ENCODE measurements at places on chromosomes 3 and 15.

DNA sequence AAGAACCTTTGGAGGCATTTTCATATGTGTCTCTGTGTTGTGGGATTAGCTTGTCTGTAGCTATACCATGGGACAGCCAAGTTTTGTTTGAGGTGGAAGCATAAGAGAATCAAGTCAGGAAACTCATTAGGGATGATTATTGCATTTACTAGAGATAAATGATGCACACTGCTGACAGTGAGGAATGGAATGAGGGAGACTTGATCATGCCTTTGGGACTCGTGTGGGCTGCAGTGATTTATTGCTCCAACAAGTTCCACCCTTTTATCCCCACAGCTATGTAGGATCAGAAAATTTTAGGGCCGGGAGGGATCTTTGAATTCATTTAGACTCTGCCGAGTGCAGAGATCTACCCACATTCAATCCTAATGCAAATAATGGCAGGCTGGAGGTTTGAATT lies 16.3 kb downstream of the ZNF385D start:
- DNase-seq: no peak

GRCh38 chr3:128409624-128410581 lies 56.8 kb downstream of the DNAJB8 start:
- DNase-seq: no peak

DNA sequence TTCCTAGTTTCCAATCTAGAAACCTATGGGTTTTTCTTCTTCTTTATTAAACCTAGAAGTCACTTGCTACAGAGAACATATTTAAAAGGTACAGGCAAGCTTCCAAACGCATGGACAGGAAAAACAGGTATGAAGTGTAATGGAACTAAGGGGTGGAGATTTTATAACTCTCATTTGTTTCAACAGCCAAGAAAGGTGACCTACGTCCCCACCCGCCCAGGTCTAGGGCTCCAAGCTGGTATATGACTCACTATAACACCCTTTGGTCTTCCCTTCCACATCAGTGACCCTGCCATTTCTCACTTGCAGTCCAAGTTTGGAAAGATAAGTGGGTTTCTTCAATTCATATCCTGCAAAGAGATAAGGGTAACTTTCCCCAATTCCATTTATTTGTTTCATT lies 6.0 kb upstream of the LIPH start:
- no peak for DNase-seq

DNA sequence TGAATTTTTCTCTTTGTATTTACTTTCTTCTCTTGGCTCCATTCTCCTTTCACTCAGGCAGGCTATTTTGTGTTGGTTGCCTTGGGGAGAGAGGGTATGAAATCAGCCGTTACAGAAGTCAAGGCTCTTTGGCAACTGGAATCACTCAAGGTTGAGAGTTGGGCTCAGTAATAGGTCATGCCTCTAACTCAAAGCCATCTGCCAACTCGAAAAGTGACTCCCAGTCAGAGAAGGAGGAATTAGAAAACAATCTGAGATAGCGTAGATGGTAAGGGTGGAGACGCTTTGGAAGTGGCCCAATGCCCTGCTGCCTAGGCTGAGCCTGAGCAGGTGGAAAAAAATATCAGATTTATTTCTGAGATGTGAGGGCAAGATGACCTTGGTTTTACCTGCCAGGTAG lies 205.7 kb upstream of the ST8SIA2 start:
- DNase-seq: no peak

DNA sequence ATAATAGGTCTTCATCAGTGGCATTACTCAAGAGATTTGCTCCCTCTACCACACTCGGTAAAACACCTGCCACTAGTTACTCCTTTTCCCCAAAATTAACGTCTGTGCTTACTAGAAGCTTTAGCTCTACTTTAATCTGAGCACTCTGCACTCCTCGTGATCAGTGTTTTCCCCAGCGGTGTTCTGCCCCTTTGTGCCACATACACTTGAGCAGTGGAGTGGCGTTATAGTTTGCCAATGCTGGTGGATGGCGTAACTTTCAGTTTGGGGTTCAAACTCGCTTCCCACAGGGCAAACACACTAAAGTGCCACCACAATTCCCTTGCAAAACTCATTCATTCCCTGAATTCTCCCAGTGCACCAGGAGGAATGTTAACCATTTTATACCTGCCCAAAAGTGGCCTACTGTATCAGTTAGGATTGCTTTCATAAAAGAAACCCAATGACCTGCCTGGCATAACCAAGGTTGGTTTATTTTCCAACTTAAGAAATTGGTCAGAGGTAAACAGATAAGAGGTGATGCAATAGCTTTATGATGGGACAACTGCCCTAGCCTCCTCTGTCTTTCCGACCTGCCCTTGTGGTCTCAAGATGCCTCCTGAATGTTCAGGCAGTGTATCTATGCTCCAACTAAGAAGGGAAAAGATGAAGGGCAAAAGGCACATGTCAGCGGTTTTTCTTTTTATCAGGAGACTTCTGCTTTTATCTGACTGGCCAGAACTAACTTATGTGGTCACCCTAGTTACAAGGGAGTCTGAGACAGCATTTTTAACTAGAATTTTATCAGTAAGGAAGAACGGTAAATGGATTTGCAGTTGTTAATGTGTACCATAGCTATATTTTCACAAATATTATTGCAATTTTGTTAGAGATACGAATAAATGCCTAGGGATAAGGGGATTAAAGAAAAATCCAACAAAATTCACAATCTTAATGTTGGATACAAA lies 83.9 kb downstream of the FSIP1 start:
- no peak for DNase-seq

GRCh38 chr3:81760215-81760614 lies 1.2 kb downstream of the GBE1 start:
- DNase-seq: no peak

GRCh38 chr3:55668359-55668758 lies 181.3 kb upstream of the WNT5A start:
- no peak for DNase-seq

DNA sequence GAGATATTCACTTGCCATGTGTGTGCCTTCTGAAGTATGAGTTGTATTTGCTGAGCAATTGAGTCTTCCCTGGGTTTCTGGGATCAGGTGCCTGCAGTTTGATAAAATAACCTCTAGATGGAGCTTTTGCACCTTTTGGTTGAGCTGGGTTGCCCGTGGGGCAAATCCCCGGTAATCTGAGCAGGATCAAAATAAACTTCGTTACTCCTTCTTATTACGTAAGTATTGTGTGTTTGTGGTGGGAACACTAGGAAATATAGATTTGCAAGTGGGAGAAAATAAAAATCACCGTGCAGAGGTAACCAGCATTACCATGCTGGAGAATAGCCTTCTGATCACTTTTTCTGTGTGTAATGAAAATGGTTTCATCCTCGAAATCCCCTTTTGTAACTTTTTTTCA lies 277.4 kb upstream of the NR2E3 start:
- no peak for DNase-seq

DNA sequence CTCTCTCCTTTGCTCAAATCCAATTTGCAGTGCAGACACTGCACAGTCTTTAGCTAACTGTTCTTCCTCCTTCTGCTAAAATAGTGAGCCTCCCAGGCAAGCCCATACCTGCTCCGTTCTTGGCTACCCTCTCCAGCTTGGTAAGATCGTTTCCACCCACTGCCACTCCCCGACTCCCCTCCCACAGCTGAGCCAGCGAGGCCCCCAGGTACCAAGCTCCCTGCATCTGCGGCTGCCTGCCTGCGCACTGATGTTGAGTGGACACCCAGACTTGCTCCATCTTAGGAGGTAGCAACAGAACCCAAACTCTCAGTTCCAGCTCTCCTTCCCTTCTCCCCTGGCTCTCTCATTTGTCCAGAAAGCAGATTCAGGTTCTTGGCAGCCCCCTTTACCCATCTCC lies 7.9 kb upstream of the TNK2 start:
- DNase-seq: no peak

DNA sequence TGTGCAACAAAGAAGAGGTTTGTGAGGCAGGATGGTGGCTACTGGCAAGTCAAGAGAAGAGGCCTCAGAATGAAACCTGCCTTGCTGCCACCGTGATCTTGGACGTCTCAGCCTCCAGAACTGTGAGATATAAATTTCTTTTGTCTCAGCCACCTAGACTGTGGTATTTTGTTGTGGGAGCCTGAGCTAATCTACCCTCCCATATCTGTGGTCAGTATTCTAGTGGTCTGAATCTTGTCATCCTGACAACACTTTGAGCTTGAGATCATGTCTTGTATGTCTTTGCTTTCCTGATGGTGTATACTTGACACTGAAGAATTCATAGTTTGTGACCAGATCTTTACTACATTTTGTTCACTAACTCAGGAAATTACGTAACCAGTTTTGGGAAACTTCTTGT lies 240.6 kb upstream of the GOLIM4 start:
- DNase-seq: no peak

- DNase-seq: no peak
Observed at GRCh38 chr3:171940151-171940649, 97.1 kb downstream of the TMEM212 start.

- no peak for DNase-seq
Observed at GRCh38 chr3:13235897-13236296, 162.7 kb upstream of the IQSEC1 start.

DNA sequence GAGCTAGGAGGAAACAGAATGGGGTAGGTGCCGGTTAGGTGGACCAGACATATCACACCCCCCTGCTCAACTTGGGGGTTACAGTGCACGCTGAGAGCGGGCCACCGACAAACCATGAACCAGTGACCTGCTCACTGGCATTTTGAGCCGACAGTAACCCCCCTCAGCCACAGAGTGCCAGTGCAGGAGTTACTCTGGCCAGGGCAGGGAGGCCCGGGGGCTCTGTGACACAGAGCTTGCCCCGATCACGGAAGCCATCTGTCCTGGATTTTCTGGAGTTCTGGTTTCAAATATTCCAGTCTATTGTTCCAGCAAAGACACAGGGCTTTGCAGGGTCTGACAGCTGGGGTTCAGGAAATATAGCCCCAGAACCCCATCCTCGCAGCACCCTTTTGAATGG lies 225.2 kb downstream of the VPS13C start:
- DNase-seq: no peak

- DNase-seq: no peak
Observed at GRCh38 chr3:43212914-43213611, 73.3 kb upstream of the SNRK start.

DNA sequence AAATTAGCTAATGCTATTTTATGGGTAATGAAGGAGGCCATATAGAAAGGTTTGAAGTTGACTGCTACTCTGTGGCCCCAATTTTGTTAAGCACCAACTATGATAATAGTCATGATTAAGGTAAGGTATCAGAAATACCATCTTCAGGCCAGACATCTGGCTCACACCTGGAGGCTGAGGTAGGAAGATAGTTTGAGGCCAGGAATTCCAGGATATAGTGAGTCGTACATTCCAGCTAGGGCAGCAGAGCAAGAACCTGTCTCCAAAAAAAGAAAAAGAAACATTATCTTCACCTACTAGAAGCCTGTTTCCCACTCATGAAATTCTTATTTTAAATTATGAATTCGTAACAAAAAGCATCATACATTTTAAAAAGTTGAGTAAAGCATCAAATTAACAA lies 64.4 kb downstream of the LRRC28 start:
- no peak for DNase-seq

GRCh38 chr15:78338781-78339180 lies 1.4 kb upstream of the CRABP1 start:
- no peak for DNase-seq

- DNase-seq: no peak
Observed at GRCh38 chr15:43285609-43286037, 18.9 kb upstream of the TGM5 start.

GRCh38 chr15:73239564-73240215 lies 129.1 kb downstream of the HCN4 start:
- no peak for DNase-seq

DNA sequence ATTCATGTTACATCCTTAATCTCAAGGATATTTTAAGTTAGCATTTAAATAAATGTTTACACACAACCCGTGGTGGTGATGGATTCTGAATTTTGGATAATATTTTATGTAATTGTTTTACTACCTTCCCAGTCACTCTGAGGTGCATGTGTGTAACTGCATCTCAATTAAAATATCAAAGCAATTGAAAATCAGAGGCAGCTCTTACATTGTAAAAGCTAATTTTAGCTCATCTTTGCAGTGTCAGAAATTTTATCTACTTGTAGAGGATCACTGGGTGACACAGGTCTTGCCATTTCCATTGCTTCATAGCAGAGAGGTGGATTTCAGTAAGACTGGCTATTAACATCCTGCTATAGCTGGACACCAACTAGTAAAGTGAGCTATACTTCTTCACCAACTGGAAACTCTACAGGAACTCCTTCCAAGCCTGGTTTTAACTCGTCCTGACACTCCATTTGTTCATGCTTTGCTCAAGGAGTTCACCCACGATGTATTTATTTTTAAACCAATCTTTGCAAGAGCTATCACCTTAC lies 19.6 kb upstream of the MITF start:
- no peak for DNase-seq

GRCh38 chr15:98401029-98401428 lies 247.3 kb upstream of the IGF1R start:
- DNase-seq: no peak

DNA sequence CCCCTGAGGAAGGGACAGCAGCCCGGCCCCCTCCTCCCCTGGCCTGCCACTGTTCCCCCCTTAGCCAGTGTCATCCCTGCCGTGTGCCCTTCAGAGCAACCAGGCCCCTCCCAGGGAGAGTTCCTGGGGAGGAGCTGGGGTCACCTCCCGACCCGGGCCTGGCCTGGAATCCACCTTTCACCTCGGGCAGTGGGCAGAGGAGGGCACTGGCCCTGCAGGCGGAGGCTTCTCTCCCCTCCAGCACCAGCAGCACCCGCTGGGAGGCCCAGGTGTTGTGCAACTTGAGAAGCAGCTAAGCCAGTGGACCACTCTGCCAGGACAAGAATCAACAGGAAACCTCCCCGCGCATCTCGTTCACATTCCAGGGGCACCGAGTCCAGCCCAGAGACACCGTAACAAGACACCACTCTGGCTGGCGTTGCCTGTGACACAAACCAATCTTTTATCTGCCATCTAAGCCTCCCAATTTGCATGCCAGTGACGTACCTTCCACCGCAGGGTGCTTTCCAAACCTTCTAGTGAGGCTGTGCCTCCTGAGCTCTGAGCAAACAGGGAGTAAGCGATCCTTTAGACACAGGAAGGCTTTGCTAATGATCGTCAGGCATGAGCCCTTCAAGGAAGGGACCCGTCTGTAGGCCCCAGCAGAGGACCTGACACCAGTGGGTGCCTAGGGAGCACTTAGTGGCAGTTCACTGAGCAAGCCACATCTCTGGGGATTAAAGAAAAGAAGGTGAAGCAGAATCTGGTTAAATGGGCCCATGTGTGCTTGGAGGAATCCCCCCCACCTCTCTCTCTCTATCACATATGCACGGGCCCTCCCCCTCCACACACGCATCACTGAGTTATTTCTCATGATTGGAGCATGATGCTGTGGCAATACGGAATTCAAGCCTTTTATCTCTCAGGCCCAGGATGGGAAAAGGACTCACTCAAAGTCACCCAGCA lies 98.9 kb upstream of the TLE3 start:
- DNase-seq: peak; percentile 82
